NCI-H1417 treated with DMSO at 0.1 percent for 48 hours (cell line): ENCODE measurements at places on chromosomes 16 and 17.

- DNase-seq: peak; percentile 40
These were observed 21.7 kb downstream of the KNOP1 start for GRCh38 chr16:19696328-19696727.

DNA sequence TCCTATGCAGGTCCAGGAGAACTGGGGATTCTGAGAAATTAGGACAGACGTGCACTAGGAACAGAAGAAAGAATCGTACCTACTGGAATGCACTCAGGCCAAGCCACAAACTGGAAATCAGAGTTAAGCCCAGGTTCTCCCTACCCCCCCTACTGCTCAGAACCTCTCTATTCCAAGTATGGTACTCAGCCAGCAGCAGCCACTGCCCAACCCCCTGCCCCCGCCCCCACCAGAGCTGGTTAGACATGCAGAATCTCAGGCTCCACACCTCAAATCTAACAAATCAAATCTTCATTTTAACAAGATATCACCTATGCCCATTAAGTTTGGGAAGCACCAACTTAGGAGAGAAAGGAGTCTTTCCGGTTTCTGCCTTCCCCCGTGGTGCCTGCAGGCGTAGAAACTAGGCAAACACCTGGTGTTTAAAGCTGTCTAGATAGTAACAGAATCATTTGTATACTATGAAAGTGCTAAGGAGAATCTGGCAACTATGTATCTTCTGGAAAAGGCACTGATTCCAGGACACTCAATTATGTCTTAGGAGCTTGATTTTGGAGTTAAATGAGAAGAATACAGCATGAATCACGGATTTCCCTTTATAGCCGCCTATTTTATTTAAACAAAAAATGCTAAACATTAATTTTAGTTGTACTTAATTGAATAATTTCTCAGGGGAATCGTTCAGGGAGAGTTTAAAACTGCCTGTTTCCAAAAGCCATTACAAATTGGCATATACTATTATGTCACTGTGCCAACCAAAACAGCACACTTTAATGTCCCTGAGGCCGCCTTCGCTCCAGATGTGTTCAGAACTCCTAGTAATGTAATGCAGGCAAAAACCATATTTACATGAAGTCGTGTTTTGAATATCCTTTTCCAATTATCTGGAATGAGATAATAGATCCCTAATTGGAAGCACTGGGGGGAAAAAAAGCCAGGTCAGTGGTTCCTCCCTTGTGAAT is 166.5 kb downstream of the STX8 start:
- DNase-seq: no peak

GRCh38 chr17:41439375-41439774 is 1.4 kb downstream of the KRT38 start:
- no peak for DNase-seq

GRCh38 chr17:9350080-9350479 is 225.5 kb downstream of the STX8 start:
- no peak for DNase-seq

DNA sequence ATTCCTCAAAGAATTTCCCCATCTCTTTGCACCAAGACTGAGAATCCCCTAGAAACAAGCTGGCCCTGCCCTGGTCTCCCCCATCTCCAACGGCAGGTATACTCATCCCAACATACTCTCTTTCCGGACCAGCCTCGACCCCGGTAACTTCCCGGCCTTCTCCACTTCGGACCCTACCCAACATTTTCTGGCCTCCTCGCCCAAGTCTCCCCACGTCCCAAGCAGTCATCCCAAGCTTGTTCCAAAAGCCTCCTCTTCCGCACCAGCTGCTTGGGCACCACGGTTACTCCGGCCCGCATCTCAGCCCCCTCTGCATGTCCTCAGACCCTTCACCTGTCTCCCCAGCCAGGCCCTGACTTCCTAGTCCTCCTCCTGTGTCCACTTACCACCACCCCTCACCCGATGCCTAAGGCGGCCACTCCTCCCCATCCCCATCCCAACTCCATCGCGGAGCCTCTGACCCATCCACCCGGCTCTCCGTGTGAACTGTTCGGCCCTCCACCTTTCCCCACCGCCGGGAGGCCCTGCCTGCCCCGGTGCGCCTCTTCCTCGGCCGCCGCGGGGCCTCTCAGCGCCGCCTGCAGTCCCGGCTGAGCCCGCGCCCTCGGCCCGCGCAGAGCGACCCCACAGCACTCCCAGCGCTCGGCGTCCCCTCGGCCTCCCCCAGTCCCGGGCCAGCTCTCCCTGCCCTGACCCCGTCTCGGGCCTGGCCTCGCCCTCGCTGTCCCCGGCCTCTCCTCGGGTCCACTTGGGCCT is 994 bp downstream of the PITPNA start:
- no peak for DNase-seq

GRCh38 chr17:18257982-18258355 is 569 bp downstream of the FLII start:
- no peak for DNase-seq

- DNase-seq: no peak
These were observed 30.8 kb downstream of the VWA3A start for GRCh38 chr16:22123146-22123545.

DNA sequence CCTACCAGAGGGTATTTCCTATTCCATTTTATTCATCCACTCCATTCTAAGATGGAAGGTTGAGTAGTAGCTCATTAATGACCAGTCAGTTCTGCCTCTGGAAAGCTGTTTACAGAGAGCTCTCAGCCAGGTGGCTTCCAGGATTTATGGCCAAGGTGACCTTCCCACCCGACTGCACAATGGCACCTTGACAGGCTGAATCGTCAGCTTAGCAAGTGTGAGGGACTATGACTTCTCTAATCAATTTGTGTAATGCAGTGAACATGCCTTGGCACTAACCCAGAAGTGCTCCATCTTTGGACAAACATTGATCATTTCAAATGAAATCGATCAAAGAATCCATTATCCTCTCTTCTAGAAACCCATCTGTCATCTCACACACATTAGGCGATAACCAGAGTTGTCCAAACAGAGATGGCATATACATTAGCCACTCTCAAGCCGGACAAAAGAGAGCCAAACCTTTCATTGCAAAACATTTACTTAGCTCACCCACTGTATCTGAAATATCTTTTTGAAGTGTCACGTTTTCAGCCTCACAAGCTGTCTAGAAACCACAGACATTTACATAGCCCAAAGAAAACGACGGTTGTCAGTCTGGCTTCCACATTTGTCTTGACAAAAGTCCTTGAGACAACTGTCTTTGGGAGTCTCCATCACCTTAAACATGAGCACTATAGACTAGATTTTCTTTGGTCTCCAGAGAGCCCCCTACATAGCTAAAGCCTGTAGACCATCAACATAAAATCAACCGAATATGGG is 35.6 kb downstream of the CLEC3A start:
- no peak for DNase-seq

DNA sequence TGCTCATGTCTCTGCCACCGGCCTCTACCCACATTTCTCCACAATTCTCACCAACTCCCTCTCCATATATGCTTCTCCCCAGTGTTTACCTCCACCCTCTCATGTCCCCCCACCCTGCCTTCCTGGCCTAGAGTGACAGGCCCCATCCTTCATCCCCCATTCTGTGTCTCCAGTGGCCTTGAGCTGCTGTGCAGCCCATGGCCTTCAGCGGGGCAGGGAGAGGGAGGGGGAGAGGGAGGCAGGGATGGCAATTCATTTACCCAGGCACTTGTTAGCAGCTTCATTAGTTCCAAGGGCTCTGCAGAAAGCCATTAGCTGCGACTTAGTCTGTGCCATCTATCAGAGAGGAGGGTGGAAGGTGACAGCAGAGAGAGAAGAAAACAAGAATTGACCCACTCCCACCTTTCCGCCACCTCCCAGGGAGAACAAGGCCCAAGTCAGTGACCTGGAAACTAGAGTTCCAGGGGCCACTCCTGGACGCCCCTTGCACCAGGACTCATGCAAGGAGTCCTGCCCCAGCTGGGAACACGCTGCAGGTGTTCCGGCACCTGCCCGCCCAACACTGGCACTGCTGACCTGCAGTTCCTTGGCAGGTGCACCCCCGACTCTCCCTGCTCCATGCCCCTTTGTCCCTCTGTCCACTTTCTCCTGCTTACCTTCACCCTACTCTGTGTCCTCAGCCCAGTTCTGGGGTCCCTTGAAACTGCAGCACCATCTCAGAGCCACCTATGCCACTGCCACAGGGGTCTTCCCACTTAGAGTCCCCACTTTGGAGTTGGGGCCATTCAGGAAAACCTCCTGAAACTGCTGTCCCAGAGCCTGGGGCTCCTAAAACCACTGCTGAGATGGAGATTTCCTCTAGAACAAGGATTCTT is 23.5 kb upstream of the PYY start:
- DNase-seq: no peak

DNA sequence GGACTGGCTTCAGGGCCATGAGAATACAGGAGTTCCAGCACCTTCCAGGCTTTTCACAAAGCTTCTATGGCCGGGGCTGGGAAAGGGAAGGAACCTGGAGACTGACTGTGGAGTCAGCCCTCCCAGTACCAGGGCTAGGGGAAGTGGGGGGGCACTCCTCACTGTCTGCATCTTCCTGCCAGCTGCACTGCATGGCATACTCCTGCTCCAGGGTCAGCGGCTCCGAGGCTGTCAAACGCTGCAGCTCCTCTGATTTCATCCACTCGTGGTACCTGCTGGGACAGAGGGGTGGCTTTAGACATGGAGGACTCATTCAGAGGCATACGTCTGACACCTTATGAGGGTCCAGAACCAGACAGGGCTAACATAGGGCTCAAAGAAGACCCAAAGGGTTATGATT is 2.7 kb downstream of the NAT9 start:
- DNase-seq: no peak

DNA sequence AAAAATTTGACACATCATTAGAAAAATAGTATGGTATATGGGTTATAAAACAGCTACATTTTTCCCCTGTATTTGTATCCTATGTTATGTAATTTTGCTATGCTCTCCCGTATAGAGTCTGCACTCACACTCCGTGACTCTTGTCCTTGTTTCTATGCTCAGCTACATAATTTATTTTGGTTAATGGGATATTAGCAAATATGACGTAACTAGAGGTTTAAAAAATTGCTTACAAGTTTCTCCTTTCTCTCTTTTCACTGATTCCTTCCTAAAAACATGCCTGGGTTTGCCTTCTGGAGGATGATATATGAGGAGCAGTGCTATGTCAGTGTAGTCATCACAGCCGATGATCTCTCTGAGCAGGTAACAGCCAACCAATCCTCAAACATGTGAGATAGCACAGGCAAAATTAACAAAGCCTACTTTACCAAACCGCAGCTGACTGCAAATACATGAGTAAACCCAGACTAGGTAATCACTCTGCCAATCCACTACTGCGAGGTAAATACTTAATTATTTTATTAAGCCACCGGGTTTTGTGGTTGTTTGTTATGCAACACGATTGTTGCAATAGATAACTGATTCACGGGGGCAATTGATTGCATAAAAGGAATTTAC is 126.9 kb downstream of the KIF2B start:
- no peak for DNase-seq

DNA sequence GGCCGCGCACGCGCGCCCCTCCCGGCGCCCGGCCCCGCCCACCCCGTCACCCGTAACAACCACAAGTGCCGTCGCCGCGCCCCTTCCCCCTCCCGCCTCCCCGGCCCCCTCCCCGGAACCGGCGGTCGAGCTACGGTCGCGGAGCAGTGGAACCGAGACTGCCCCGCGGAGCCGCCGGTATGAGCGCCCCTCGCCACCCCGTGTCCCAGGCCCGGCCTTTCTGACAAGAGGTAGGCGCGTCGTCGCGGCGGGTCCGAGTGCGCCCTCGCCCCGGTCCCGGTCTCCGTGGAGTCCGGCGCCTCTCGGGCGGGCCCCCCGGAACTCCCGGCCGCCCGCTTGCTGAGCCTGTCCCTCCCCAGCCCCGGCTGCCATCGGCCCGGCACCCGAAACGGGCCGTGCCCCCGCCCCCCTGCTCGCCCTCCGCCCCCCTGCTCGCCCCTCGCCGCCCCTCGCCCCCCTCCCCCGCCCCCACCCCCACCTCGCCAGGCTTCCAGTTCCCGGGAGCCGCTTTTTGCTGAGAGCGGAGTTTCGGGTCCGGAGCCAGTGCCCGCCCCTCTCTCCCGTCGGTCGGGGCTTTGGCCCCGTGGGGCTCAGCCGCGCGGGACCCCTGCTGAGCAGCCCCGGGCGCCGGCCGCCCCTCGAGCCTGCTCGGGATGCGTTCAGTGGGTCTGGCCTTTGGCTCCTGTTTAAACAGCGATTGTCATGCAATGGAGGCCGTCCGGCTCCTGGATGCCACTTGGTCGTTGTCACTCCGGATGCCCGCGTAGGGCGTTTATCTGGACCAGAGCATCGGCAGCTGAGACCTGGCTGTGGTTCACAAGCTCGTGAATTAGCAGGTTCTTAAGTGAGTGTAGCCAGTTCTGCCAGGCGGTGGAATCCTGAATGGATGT is at the start of gene SEC14L1:
SEC14L1 (plus strand) TSS at position 92 of the 890 bp plus-strand sequence. CDS start 2,628 bp downstream, outside the sequence.
- DNase-seq: no peak

DNA sequence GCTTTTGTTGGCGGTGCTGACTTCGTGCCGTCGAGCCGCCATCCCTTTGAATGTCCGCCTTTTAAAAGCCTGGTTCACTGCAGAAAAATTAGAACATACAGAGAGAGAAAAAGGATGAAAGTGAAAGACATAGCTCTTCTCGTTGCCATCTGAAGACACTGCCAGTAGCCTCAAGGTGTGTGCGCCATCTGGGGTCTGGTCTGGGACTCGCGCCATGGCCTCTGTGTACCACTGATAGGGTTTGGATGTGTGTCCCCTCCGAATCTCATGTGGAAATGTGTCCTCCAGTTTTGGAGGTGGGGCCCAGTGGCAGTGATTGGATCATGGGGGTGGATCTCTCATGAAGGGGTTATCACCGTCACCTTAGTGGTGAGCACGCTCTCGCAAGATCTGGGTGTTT is 15.5 kb downstream of the GSE1 start:
- no peak for DNase-seq

- DNase-seq: no peak
These were observed 15.9 kb upstream of the ATP6V0C start for GRCh38 chr16:2497695-2498484.

- DNase-seq: no peak
These were observed 16.4 kb downstream of the NF1 start for GRCh38 chr17:31111183-31111582.

- no peak for DNase-seq
These were observed 95.7 kb downstream of the ELAC2 start for GRCh38 chr17:12922120-12922519.
